ENCODE measurements at places on chromosomes 7 and 10. TPM values are rescaled to one million over a fixed set of nuclear protein-coding genes. Genes with fewer than 3 reads are reported as not detected.

- H3K27me3 ChIP-seq: no peaks in the 10 kb centered on the region
- peak overlapping the region; percentile 64 for H3K27ac ChIP-seq
- H3K4me1 ChIP-seq: no peaks in the 10 kb centered on the region
- peak overlapping the region; percentile 84 for H3K4me3 ChIP-seq
- H3K36me3 ChIP-seq: no peaks in the 10 kb centered on the region
- DNase-seq: peak; percentile 66
These were observed 745 bp upstream of the ORAI2 start for GRCh38 chr7:102432442-102433218.

TLX1 gene
- total RNA-seq: not detected

FAM241B gene
- total RNA-seq: 27.1 TPM

SPAM1 gene
- total RNA-seq: 0.67 TPM

ZNF727 gene
- total RNA-seq: not detected

GRCh38 chr7:31408140-31408729 is 67.7 kb upstream of the NEUROD6 start:
- H3K27ac ChIP-seq: no peak overlapping the region
- DNase-seq: no peak
- H3K27me3 ChIP-seq: no peaks in the 10 kb centered on the region
- no peaks in the 10 kb centered on the region for H3K4me1 ChIP-seq
- H3K4me3 ChIP-seq: no peak overlapping the region

DNA sequence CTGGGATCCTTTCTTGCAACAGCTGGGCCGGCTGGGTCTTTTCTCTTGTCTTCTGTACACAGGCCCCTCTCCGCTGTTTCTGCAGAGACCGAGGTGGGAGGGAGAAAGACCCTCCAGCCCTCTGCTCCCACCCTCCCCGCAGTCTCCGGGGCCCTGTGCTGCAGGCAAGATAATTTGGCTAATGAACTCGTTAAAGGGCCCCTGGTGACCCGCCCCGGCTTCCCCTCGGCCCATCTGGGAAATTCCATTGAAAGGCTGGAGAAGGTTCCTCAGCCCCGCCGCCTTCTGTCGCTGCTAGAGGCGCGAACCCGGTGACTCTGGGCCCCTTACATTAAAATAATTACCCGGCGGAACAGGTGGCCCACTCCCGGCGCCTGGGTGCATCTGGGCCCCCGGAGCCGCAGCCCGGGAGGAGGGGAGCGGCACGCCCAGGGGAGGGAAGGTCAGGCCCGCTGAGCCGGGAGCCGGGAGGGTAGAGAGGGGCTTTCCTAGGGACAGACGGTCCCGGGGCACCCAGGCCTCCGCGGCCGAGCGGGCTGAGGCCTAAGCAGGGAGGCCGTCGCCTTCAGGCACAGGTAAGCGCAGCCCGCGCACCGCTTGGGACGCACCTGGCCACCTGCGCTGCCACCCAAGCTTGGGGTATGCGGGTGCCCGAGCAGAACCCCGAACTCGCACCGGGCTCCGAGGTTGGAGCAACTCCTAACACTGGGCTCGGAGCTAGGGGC is 7.3 kb upstream of the MNX1 start:
- no peak overlapping the region for H3K27ac ChIP-seq
- H3K27me3 ChIP-seq: peaks cover 99% of the 10 kb centered on the region
- H3K4me3 ChIP-seq: peak overlapping the region; percentile 73
- no peaks in the 10 kb centered on the region for H3K36me3 ChIP-seq
- peak; percentile 74 for DNase-seq

SP8 gene
- total RNA-seq: 3.3 TPM

DNAJB9 gene
- 16.5 TPM for total RNA-seq

DNA sequence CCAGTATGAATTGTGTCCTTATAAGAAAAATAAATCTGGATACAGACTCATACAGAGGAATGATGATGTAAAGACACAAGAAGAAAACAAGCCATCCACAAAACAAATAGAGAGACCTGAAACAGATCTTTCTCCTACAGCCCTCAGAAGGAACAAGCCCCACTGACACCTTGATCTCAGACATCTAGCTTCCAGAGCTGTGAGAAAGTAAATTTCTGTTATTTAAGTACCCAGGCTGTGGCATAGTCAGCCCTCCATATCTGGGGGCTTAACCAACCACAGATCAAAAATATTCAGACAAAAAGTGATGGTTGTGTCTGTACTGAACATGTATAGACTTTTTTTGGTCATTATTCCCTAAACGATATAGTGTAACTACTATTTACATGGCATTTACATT is 23.9 kb upstream of the ANKRD1 start:
- H3K4me1 ChIP-seq: no peaks in the 10 kb centered on the region
- no peak overlapping the region for H3K27ac ChIP-seq
- no peaks in the 10 kb centered on the region for H3K36me3 ChIP-seq
- DNase-seq: no peak
- no peak overlapping the region for H3K4me3 ChIP-seq

HNRNPF gene
- 182 TPM for total RNA-seq

All from endodermal cell (in vitro differentiated cells).